ENCODE measurements at places on chromosomes 7 and 10. TPM values are rescaled to one million over a fixed set of nuclear protein-coding genes. Genes with fewer than 3 reads are reported as not detected.

The AKR1C1 gene
- total RNA-seq, result 210 TPM

The LIPM gene
- not detected for total RNA-seq

The UPK3B gene
- 0.92 TPM for total RNA-seq

The NOC3L gene
- total RNA-seq, result 10.3 TPM

The OR9A2 gene
- not detected for total RNA-seq

The CLCN1 gene
- 1.9 TPM for total RNA-seq

The SLIT1 gene
- not detected for total RNA-seq

The KLF14 gene
- 0.41 TPM for total RNA-seq

The GFRA1 gene
- total RNA-seq, result 26.7 TPM
